ENCODE measurements at places on chromosomes 11 and 22.

DNA sequence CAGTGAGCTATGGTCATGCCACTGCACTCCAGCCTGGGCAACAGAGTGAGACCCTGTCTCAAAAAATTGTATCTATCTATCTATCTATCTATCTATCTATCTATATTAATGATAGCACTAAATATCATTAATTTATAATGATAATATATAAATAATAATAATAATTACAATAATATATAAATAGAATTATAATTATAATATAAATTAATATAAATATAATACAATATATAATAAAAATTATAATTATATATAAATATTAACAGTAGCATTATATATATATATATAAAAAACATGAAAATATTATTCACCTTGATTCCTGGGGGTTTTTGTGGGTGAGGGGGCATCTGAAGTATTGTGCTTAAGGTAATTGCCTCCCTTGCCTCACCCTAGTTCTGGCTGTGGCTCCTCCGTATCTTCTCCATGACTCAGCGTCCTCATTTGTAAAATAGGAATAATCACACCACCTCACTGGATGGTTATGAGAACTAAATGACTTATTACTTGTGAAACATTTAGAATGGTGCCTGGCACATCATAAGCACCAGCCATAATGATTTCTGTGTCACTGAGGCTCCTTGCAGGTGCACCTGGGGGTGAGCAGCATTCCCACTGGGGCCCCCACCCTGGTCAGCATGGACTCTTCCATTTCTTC lies 18.8 kb downstream of the RASD2 start:
- DNase-seq: no peak

- DNase-seq: no peak
Measured at GRCh38 chr11:119712459-119713358, 16.3 kb downstream of the NECTIN1 start.

DNA sequence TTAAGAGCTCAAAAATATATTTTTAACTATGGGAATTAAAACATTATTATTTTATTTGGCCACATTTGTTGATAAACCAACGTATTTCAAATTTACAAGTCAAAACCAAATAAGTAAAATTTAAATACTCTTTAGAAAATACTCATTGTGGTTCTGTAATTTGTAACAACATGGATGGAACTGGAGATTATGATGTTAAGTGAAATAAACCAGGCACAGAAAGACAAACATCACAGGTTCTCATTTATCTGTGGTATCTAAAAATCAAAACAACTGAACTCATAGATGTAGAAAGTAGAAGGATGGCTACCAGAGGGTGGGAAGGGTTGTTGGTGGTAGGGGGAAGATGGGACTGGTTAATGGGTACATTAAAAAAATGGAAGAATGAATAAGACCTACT lies 50.8 kb downstream of the STK33 start:
- no peak for DNase-seq

GRCh38 chr22:46008836-46009596 lies 32.1 kb upstream of the WNT7B start:
- no peak for DNase-seq

GRCh38 chr11:83275888-83276641 lies 10.1 kb downstream of the CCDC90B start:
- DNase-seq: no peak

GRCh38 chr22:32632512-32633315 lies 158.1 kb downstream of the FBXO7 start:
- DNase-seq: no peak

- DNase-seq: no peak
Measured at GRCh38 chr11:110289472-110289871, 6.9 kb downstream of the RDX start.

DNA sequence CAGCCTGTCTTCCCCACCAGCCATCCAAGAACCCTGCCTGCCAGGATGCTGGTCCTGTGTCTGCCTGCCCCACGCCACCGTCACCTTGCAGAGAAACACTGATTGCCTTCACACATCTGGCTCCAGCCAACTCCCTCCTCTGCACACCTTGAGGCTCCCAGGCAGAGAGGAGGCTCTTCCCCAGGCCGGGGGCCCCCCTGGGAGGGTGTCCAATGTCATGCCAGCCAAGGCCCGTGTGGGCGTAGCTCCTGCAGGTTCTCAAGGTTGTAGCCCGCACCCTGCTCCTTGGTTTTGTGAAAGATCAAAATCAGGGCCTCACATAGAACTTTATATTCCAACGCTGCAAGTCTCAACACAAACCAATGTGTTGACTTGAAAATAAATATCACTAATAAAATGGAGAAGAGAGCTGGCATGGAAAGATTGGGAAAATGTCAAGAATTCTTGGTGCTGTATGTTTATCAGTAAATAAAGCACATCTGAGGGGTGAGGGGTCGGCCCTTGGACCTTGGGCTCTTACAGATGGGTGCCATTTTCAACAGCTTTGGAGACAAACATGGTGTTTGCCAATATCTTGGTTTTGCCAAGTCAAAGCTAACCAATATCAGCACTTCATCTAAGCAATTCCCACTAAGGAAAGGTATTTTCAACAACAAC lies 6.7 kb upstream of the PPARA start:
- DNase-seq: no peak

GRCh38 chr22:20446383-20446970 lies 8.9 kb upstream of the SCARF2 start:
- no peak for DNase-seq

DNA sequence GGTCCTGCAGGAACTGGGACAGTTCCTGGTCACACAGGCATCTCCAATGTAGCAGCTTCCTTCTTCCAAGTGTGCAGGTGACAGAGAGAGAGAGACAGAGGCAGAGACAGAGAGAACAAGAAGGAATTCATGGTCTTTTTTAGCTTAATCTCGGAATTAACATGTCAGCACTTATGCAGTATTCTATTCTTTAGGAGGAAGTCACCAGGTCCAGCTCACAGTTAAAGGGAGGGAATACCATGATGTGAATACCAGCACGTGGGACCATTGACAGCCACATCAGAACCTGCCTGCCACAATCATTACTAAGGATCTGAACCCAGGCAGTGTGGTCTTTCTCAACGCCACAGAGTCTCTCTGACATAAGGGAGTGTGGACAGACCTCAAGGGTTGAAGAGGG lies 341.6 kb downstream of the MN1 start:
- DNase-seq: no peak

GRCh38 chr11:2557381-2557780 lies 112.6 kb downstream of the KCNQ1 start:
- DNase-seq: no peak

GRCh38 chr11:1453611-1454034 lies 33.0 kb downstream of the MOB2 start:
- DNase-seq: peak; percentile 92
